Dorsolateral prefrontal cortex (tissue), 122 donors: ENCODE measurements at places on chromosomes 6 and 20.

- no peak for DNase-seq
These were observed 680.5 kb downstream of the QKI start for GRCh38 chr6:164095056-164095455.

GRCh38 chr6:2884804-2885203 lies 18.3 kb downstream of the SERPINB9 start:
- no peak for DNase-seq

GRCh38 chr6:2324166-2324953 lies 79.0 kb upstream of the GMDS start:
- DNase-seq: no peak

DNA sequence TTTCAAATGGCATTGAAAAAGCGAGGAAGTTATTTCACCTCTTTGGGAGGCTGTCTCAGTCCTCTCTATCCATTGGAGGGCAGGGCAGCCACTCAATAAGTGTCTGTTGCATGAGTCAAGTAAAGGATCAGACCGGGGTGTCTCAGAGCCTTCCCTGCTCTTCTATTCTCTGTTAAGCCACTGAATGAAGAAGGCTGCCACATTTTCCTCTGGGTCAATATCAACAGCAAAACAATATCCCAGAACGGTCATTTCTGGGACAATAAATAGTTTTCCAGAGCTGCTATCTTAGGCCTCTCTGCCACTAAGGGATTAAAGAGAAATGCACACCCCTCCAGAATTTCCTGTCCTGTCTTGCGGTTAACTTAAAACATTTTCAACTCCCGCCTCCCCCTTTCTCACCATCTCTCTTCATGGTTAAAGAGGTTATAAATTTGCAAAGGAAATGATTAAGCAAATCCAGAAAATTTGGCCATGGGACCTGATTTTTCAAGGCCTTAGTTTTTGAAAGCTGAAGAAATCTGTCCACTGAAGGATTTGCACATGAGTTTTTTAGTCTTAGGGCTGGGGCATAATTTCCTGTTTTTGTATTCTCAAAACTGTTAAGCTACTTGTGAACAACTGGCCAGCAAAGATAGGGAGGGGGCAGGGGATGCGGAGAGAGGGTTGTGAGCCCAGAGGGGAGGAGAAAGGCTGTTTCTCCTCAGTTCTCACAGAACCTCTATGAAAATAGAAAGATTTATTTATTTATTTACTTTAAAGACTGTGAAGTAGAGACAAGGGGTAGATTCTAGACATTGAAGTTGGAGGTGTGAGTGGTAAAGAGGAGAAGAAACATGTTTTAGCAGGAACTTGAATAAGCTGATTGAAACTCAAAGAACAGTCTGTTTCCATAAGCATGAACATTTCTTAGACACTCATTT lies 135.7 kb downstream of the BCAS1 start:
- DNase-seq: no peak

GRCh38 chr20:44053046-44053445 lies 133.9 kb downstream of the JPH2 start:
- no peak for DNase-seq

- DNase-seq: no peak
These were observed 55.2 kb downstream of the PIGU start for GRCh38 chr20:34621383-34622367.

GRCh38 chr6:115514656-115515055 lies 546.0 kb downstream of the FRK start:
- DNase-seq: no peak

DNA sequence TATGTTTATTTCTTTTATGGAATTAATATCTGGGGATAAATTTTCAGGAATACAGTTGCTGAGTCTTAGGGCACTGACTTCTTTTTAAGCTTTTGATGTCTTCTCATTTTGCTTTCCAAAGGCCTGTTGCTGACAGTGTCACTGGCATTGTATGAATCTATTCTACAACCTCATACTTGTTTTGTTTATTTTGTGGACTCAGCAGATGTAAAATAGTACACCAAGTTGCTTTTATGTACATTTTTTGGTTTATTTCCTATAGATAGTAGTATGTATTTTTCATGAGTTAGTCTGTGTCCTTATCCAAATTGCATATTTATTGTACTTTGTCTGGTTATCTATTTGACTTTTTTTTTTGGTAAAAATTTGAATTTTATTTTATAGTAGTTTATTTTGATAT lies 35.0 kb downstream of the FAM162B start:
- DNase-seq: no peak

GRCh38 chr6:136764517-136764993 lies 27.7 kb downstream of the MAP3K5 start:
- DNase-seq: no peak

DNA sequence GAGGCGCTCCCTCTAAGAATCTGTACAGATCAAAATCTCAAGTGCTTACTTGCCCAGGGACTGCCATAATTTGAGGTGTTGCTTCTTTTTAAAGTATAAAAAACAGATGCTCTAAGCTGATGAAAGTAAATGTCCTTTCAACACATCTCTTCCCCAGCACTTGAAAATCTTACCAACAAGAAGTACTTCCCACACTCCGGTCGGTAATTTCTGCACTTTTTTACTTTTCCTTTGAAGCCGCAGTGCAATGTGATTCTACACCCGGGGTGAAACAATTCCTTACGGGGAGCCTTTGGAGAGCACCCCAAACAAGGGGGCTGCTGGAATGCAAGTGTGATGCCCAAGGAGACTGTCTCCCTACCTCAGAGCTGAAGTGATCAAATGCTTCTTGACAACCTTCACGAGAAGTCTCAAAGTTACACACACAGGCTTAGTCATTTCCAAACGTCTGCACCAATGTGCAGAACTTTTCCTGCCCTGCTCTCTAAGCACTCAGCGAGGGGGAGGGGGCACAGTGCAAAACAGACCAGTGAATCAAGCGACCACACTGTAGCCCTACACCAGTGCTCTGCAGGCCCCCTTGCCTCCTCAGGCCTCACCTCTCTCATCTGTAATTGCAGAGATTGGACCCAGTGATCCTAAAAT lies 56.7 kb downstream of the ATXN1 start:
- no peak for DNase-seq

GRCh38 chr20:54110457-54110856 lies 40.1 kb upstream of the BCAS1 start:
- DNase-seq: no peak

DNA sequence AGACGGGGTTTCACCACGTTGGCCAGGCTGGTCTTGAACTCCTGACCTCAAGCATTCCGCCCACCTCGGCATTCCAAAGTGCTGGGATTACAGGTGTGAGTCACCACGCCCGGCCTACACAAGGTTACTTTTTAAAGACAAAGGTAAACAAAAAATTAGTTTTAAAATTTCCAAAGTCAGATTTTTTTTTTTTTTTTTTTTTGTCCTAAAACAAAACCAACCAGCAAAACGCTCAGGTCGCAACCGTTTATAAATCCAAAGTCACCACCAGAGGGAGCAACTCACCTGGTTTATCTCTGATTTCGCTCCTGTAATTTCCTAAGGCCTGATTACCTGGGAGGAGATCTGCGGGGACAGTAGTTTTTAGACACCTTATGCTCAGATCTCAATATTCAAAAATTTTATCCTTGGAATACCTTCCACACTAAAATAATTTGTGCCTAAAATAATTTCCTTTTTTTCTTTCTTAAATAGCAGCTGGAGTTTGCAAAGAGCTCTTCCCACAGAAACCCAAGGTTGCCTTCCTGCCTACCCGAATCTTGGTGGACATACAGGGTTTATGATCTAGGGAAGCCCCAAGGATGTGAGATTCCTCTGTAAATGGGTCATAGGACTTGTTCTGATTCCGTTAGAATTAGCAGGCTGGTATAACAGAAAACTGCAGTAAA lies 19.8 kb upstream of the TREM1 start:
- DNase-seq: no peak

GRCh38 chr6:106564476-106564875 lies 64.8 kb downstream of the RTN4IP1 start:
- DNase-seq: no peak

- DNase-seq: no peak
These were observed 76.2 kb downstream of the ATXN1 start for GRCh38 chr6:16684896-16685554.

DNA sequence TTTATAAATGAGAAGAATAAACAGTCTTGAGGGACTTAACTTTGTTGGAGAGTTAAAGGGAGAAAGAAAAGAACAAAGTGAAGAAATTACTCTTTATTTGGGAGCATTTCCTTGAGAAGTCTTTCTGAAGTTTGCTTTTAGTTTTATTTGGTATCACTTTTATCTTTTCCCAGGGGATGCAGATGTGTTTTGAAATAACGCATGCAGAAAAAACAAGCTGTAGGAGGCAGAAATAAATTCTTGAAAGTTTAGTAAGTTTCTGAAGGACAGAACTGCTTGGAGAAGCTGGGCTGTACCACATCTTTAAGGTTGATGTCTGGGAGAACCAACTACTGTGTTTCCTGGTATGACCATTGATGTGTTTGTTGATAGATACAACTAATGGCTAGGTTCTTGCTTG lies 75.0 kb downstream of the PLCB4 start:
- no peak for DNase-seq

- DNase-seq: no peak
These were observed 380.0 kb upstream of the GJE1 start for GRCh38 chr6:141752677-141753076.

GRCh38 chr20:2688041-2688591 lies 4.5 kb upstream of the EBF4 start:
- DNase-seq: peak; percentile 77

GRCh38 chr20:32052090-32052777 lies at the start of gene HCK:
HCK (plus strand) TSS chr20:32052242.
- no peak for DNase-seq

- no peak for DNase-seq
These were observed 12.9 kb downstream of the PARD6B start for GRCh38 chr20:50744143-50744792.

GRCh38 chr6:105769987-105770386 lies 316.1 kb upstream of the PRDM1 start:
- no peak for DNase-seq

- no peak for DNase-seq
These were observed 18.2 kb downstream of the AK9 start for GRCh38 chr6:109672839-109673238.

DNA sequence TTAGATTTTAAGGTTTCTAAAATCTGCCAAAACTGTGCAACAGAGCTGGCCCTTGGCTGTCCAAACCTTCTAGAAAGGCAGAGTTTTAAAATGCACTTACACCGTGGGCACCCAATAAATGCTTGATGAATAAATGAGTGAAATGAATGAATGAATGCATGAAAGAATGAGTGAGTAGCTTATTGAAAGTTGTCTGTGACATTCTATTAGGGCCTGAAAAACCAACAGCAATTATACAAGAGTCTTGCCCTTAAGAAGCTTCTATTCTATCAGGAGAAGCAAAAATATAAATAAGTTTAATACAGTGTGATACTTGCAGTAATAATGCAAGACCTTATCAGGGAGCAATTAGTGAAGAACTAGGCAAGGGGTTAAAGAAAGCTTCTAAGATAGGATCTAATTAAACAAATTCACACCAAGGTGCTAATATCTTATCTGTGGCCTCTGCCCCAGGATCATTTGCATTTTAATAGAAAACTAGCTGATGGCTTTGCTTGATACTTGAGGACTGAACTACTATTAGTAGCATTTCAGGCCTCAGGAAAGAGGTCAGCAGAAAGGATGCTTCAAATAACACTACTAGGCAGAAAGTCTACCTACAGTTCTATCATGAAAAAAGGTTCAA lies 230.7 kb downstream of the GMPR start:
- DNase-seq: no peak

DNA sequence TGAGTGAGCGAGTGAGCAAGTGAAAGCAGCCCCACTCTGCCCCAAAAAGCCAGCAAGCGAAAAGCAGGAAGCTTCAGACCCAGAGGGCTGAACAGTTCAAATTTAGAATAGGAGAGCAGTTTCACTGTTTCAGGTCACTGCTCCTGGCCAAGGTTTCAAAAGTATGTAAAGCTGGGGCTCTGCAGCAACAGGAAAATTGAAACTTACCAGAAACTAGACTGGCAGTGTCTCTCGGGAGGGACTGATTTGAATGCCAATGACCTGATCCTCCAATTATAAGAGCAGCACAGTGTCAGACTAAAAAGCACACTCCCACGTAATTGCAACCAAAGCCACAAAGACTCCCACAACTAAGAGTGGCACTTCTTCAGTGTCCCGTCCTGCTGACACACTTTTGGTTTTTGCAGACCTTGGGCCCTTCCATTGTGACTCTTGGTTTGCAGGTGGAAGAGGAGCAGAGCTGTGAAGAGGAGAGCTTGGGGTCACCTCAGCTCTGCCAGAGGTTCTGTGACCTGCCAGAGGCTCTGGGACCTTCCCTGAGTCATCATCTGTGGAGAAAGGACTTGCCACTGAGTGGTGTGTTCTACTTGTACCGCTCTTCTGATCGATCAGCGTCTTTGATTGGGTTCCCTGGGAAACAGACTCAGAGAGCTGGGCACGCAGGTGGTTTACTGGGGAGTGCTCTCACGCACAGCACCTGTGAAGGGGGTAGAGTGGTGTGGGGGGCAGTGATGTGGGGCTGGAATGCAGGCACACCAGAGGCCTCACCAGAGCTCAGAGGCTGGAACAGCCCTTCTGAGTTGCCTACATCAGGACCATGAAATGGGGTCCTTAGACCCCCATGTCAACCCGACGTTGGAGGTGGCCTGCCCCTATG lies 52.7 kb upstream of the PTGIS start:
- no peak for DNase-seq

DNA sequence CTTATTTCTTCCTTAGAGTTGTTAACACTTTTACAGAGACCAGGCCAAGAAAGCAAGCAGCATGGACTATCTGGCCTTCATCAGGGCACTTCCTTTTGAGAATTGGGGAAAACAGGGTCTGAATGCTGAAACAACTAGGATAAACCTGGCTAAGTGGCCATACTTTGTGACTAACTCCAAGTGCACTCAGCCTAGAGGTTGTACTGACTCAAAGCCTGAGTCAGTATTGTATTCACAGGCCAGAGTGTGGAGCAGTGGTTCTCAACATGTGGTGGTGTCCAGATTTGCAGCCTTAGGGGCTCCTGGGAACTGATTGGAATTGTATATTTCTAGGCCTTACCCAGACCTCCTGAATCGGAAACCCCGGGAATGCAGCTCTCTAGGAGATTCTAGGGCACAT lies 20.1 kb downstream of the SEC23B start:
- no peak for DNase-seq

- no peak for DNase-seq
These were observed 13.2 kb downstream of the GCNT2 start for GRCh38 chr6:10534419-10534762.

GRCh38 chr20:52294106-52294628 lies 102.6 kb upstream of the ZFP64 start:
- no peak for DNase-seq

DNA sequence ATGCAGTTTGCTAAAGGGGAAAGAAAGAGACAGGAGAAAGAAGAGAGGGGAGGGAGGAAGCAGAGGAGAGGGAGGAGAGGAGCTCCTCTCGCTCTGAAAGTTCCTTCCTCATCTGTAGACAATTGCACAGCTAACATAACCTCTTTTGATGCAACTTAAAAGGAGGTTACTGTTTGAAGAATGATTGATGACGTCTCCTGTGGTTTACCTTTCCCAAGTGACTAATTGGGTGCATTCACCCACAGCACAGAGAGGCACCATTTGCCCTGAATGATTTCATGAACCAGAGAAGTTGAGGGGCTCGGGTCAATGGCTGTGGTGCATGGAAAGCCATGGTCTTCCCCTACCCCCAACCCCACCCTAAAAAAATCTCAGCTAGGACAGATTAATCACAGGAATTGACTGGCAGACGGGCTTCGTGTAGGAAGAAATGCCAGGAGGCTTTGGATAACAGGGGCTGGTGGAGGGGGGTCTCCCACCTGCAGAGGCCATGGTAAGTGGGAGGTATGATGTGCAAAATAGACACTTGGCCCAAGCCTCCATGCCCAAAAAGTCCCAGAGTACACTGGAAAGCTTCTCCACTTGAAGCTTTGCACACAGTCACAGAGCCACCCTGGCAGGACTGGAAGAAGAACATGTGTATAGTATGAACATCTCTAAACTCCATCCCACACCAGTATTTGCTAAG lies 213.7 kb downstream of the ANKRD60 start:
- DNase-seq: no peak
